Activated CD4-positive, alpha-beta T cell treated with anti-CD3 and anti-CD28 coated beads, Interleukin-2, amount 50 U/mL, for 24 hours (primary cell): ENCODE measurements at places on chromosomes 6 and 20.

GRCh38 chr6:47162793-47163192 is 120.7 kb upstream of the ADGRF1 start:
- no peak for DNase-seq

DNA sequence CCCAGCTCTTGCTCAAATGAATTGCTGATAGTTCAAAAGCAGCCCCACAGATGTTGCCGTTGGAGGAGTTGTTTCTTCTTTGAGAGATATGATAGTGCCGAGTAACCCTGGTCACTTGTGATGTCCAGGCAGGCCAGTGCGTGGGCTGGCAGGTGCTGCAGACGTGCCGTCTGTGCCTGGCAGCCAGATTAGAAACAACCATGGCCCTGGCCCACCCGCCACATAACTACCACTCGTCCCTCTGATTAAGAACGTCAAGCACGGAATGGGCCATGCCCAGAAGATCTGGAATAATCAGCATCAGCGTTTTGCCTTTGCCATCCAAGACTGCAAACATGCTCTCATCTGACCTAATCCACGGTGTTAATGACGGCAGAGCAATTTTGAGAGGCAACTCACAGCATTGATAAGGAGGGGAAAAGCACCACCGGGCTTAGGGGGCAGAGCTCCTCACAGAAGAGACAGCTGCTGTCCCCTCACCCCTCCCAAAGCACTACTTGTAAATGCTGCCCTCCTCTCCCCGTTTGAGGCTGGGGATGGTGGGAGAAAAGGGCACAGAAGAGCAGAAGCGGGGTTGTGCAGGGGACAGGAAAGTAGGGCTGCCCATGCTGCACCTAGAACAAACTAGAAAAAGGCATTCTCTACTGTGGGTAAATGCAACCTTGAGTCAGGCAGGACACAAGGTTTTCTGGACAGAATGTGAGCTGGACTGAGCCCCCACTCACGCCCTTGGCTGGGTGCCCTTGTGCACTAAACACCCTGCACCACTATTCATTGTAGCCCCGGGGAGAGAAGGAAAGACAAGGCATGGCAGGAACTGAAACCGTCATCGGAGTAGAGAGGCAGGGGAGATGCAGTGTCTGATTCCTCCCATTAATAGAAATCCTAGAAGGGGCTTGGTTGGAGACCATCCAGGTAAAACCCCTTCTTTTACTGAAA is 5.3 kb upstream of the CPNE5 start:
- DNase-seq: no peak

GRCh38 chr20:34096699-34097444 is 15.2 kb downstream of the EIF2S2 start:
- DNase-seq: no peak

GRCh38 chr20:42191140-42191860 is 573.1 kb upstream of the CHD6 start:
- DNase-seq: no peak

GRCh38 chr6:118565311-118565960 is 17.3 kb downstream of the PLN start:
- DNase-seq: no peak

GRCh38 chr6:95545226-95545625 is 32.1 kb upstream of the MANEA start:
- no peak for DNase-seq

DNA sequence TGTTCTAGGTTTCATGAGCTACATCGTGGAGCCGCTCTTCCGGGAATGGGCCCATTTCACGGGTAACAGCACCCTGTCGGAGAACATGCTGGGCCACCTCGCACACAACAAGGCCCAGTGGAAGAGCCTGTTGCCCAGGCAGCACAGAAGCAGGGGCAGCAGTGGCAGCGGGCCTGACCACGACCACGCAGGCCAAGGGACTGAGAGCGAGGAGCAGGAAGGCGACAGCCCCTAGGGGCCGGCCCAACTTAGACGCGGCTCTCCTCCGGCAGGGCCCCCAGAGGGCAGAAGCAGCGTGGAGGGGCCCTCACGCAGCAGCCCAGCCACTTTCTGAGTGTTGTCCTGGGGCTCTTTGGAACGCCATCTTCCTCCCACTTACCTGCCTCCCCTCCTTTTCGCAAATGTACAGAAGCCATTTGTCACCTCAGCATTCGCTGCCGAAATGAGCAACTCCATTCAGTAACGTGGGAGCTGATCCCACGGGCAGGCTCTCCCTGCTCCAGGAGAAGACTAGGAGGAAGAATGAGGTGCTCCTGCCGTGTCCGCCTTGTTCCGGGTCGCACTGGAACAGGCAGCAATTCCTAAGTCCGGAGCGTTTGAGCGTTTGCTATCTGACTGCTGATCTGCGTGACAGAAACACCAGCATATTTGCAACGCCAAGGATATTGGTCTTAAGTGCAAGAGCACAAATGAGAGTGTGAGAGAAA is 58.4 kb downstream of the MTFR2 start:
- DNase-seq: no peak

DNA sequence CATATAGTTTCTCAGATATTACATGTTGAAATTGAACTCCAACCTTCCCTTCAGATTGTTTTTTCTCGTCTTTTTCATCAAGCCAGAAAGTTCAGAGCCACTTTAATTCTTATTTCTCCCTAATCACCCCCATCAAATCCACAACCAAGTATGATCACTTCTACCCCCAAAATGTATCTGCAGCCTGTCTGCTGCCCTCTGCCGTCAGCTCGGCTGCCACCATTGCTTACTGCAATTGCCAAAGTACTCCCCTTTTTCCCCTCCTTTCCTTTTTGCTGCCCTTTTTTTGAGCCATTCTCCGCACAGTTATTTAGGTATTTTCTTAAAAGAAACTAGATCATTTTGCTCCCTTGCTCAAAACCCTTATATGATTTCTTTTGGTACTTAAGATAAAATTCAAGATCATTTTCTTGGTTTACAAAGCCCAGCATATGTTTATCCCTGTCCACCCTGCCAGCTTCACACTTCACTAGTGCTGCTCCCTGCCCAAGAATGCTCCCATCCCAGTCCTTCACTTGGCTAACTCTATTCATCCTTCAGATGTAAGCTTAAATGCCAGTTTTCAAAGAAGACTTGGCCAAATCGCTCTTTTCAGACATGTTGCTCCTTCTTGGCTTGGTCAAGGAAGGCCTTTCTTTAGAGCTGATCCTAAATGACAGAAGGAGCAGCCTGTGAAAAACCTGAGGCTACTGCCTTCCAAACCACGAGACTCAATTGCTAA is 63.7 kb downstream of the SH3BGRL2 start:
- no peak for DNase-seq

- DNase-seq: peak; percentile 89
Measured at GRCh38 chr20:844473-845225, 11.1 kb downstream of the FAM110A start.

DNA sequence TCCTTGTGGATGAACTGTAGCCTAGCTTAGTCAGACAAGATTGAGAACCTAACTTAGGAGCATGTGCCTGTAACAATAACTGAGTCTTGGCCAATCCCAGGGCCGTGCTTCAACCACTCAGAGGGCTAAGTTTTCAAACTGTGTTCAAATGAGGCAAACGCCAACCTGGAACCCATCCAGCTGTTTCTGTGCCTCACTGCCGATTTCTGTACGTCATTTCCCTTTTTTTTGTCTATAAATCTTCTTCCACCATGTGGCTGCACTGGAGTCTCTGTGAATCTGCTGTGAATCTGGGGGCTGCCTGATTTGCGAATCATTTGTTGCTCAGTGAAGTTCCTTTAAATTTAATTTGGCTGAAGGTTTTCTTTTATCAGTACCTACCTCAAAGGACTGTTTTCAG is 115.0 kb upstream of the CHD6 start:
- DNase-seq: no peak
